ENCODE measurements at places on chromosomes 5 and 9. TPM values are rescaled to one million over a fixed set of nuclear protein-coding genes. Genes with fewer than 3 reads are reported as not detected.

DNA sequence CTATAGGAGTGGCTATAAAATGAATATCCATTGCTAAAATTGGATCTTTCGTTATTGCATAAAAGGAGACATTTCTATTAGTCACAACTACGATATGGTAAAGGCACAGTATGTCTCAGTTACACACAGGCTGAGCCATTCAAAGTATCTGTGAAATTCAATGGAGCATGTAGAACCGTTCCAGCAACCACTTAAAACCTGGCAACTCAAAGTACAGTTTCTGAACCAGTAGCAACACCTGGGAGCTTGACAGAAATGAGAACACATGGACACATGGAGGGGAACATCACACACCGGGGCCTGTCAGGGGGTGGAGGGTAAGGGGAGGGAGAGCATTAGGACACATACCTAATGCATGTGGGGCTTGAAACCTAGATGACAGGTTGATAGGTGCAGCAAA, 15.4 kb downstream of the POC5 start:
- DNase-seq = no peak

DNA sequence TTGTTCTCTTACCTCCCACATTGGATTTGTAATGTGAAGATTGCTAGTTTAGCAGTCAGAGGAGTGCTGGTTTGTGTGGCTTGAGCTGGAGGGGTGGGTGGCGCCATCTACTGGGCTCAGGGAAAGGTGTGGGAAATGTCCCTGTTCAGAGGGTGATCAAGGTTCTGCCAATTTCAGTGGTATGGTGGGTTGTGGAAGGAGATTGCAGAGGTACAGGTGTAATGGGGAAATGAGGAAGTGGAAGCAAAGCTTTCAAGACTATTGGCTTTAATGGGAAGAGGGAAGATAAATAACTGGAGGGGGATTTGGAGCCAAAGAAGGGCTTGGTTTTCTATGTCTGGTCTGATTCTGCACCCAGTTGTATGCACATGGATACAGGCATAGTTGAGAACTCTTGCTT, 76.4 kb downstream of the OSMR start:
- peak; percentile 9 for DNase-seq

- no peak for DNase-seq
Observed at GRCh38 chr9:112447283-112447761, 39.3 kb upstream of the KIAA1958 start.

DNA sequence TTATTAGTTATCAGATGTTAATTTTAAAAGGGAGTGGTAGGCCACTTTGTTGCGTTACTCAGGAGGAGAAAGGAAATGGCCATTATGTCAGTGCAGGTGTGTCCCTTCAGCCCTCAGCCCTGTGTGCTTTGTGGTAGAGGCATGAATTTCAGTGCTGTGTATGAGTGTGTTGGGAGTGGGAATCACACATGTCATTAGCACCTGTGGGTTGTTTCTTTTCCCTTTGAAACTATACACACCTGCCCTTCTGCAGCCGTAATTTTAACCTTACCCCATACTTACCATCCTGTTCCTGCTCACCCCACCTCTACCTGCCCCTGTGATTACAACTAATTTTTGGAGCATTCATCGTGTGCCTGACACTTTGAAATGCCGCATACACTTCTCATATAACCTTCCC, 156.4 kb downstream of the ARHGAP26 start:
- DNase-seq = no peak

GRCh38 chr9:120362446-120362845, 217.5 kb downstream of the CDK5RAP2 start:
- DNase-seq = no peak

Gene FBXL7
- total RNA-seq = 7.8 TPM

GRCh38 chr5:102595332-102595731, 96.5 kb upstream of the SLCO6A1 start:
- no peak for DNase-seq

DNA sequence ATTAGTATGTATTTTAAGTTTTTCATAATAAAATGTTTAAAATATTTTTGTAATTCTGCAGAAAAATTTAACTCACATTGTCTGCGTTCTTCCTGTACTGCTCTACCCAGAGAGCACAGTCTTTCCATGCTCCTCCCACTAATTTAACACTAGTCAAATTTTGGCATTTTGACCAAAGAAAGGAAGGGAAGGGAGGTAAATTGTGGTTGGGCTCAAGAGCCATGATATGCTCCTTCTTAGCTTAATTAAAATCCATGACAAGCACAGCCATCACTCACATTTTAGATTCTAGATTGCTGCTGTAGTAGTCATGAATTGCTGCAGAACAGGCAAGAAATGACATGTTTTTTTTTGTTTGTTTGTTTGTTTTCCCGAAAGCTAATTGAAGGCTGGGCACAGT, 98.4 kb downstream of the NLN start:
- no peak for DNase-seq

- DNase-seq = no peak
Observed at GRCh38 chr5:464446-464842, 21.5 kb downstream of the EXOC3 start.

DNA sequence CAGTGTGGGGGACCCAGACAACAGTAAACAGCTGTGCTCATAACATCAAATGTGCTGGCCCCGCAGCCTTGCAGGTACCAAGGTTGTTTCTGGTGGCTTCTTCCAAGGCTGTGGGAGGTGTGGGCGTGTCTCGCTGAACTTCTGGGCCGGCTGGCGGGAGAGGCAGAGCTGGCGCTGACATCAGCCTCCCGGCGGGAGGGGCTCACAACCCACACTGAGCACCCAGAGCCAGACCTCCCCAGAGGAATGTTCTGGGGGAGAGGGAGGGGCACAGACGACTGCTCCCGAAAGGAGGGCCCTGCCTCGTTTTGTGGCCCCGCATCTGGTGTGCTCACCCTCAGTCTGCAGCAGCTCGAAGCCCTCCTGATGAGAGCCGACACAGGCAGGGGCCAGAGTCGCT, 6.9 kb upstream of the SLC12A7 start:
- DNase-seq = no peak

Gene MYMK
- total RNA-seq = not detected

DNA sequence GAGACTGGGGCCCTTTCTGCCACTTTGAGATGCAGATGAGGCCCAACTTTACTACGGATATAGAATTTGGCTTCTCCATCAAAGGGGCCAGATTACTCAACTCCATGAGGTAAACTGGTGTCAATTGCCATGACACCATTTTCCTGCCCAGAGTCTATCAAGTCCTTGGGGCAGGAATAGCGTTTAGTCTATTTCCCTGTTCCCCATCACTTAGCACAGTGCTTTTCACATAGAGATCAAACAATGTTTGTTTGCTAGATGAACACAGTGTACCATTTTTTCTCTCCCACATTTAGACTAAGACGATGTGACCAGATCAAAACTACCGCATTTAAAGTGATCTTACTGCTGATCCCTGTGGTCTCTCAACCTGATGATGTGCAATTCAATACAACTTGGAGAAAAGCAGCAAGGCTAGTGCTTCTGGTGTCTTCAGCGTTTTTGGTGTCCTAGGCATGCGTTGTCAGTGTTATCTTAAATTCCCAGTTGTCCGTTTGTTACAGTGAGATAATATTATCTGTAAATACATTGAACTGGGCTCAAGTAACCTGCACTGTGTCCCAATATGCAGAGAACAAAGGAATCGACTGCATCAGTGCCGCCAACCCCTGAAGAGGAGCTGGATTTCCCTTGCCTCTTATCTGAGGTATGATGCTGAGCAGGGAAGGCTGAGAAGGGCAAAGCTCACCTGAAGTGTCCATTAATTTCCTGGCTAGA, 446.2 kb downstream of the PLK2 start:
- DNase-seq = no peak

- no peak for DNase-seq
Observed at GRCh38 chr5:139660923-139661814, 13.0 kb downstream of the CXXC5 start.

Gene PHF24
- total RNA-seq = 12.0 TPM

DNA sequence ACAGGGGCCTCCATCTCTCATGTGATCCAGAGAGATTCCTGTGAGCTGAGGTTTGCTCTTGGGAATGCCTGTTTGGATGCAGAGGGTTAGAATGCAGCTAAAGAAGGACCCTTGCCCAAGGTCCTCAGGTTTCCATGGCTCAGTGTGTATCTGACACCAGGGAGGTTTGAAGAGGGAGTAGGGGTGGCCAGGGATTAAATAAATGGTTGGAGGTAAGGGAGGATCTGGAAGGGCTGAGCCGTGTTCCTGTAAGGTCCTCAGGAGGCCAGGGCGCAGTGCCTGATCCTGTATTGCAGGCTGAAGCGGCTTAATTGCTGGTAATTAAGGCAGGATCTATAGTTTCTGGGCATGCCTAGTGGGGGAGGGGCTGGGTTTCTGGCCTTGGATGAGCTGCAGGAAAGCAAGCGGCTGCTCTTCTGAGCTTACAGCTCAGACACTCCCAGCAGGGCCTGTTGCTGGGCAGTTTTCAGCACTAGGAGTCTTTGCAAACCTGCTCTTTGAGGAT, 41.5 kb upstream of the MAP1B start:
- DNase-seq = peak; percentile 85

DNA sequence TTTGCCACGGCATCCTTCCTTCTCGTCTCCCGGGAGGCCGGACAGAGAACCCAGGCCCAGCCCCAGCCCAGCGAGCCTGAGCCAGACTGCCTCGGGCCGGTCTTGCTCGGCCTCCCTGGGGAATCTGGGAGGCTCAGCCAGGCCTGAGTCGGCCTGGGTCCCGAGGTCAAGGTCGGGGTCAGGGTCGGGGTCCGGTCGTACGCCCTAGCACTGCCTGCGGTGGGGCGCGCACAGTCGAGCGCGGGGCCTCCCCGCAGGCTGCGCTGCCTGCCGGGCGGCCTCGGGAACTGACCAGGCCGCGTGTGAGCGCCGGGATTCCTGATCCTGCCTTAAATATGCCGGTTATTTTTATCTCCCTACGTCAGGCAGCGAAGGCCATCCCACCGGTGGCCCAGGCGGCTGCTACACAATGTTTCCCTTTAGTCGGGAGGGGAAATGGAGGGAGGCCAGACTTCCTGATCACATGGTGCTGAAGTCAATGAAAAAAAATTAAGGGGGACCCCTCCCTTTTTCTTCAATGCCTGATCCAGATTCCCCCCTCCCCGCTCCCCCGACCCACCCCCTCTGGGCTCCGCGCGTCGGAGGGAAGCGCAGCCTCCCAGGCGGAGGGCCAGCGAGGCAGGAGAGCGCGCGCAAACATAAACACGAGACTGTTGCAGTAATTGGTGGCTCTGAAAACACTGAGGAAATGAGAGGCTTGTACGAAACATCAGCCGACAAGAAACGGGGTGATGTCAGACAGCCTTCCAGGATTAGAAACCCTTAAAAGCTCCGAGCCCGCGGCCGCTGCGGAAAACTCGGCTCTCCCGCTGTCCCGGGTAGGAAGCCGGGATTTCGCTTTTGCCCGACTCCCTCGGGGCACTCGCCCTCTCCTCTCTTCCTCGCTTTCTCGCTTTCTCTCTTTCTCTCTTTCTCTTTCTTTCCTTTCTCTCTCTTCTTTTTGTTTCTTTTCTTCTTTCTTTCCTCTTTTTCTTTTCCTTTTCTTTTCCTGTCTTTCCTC, 148.2 kb upstream of the KLF4 start:
- peak; percentile 84 for DNase-seq

DNA sequence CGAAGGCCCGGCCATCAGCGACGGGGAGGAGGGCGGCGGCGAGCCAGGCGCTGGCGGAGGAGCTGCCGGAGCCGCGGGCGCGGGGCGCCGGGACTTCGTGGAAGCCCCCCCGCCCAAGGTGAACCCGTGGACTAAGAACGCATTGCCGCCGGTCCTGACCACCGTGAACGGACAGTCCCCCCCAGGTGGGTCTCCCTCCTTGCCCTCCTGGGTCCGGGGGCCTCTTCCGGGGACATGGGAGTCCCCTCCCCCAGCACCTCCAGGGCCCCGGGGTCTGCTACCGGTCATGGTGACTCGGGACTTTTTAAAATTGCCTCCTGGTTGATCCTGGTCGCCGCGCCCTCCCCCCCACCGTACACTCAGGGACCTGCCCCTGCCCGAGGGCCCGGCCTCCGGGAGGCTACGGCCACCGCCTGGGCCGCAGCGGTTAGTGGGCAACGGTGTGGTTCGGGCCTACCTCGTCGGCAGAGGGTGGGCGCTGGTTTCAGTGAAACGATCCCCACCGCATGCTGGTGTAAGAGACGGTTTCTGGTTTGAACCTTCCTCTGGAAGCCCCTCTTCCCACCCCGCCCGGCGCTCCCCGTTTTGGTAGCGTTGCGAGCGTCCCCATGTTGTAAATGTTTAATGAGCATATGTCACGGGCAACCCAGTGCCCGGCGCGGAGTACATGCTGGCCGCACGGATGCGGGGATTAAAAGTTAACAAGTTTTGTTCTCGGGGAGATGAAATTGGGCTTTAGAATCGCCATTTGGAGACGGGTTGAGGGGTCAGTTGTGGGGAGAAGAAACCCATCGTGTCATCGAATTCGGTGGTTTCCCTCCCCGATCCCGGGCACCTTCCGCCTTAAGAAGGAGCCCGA, 1.1 kb downstream of the LARP1 start:
- no peak for DNase-seq

- DNase-seq = no peak
Observed at GRCh38 chr5:59596586-59597350, 296.8 kb downstream of the PDE4D start.

Gene CMYA5
- total RNA-seq = 3.2 TPM

Gene ACSL6
- 55.9 TPM for total RNA-seq

DNA sequence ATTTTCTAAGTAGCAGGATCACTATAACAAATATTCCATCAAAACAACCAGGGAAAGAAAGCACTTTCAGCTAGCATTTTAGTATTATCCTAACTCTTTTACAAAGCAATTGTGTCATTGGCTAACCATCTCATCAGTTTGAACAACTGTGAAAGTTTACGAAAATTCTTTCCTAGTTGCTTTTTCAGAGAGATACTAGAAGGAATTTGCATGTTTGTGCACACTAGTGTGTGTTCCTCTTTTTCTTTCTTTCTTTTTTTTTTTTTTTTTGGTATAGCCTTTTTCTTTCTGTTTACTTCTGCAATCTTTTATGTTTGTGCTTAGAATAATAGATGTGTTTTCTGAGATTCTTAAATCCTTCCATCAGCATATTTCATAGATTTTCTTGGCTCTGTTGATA, 124.7 kb upstream of the SEMA6A start:
- DNase-seq = no peak

Gene TMEM171
- 0.27 TPM for total RNA-seq

Gene EFCAB9
- total RNA-seq = not detected

DNA sequence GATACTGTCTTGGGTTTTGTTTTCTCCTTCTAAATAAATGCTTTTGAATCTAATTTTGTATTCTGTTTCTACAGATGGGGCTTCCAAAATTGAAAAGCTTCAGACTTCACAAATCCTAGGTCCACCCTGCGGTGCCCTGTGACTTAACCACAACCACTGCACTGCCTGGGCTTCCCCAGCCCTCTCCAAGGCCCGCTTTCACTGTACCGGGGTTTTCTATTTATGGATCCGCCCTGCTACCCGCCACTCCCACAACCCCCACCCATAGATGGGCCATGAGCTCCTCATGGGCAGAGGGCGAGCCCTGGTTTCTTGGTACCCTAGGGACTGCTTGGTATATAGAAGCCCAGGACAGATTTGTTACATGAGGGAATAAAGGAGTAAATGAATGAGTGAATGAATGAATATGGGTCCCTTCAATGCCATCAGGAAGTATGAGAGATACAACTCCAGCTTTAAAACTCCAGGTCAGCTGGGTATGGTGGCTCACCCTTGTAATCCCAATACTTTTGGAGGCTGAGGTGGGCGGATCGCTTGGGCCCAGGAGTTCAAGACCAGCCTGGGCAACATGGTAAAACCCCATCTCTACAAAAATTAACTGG, 39.8 kb upstream of the NEK6 start:
- no peak for DNase-seq

- no peak for DNase-seq
Observed at GRCh38 chr9:21996858-21997257, 2.3 kb downstream of the CDKN2B-AS1 start.

GRCh38 chr9:75146229-75146628, 57.9 kb downstream of the OSTF1 start:
- DNase-seq = no peak

Gene OR1J4
- total RNA-seq = not detected

Measured in cerebellum (tissue), 4 donors.